NCI-H1092 (cell line): ENCODE measurements at places on chromosomes 2 and 18.

DNA sequence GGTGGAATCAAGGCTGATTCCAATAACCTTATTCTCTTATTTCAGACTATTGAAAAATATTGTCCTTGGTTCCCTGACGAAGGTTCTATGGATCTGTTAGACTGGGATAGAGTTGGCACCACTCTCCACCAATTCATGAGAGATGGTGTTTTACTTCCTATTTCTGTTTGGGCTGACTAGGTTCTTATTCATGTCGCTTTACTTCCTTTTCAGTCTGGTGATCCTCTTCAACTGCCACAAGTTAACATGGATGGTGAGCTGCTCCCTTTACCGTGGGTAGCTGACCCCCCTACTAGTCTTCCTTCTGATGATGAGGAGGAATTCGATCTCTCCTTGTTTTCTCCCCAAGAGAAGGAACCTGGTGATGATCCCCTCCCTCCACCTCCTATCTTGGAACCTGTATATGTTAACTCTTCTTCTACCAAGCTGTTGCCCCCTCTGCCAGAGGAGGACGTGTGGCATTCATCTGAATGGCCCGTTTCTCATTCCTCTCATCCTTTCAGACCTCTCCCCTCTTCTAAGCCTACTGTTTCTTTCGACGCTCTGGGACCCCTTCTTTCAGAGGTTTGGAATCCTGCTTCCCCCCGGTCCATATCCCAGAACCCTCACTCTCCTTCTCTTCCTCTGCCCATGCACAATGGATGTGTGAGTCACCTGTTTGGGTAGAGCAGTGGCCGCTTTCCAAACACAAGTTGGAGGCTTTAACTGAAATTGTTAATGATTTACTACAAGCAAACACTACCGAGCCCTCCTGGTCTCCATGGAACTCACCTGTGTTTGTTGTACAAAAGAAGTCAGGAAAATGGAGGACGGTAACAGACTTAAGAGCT, 13.5 kb upstream of the CNOT11 start:
- DNase-seq: no peak

DNA sequence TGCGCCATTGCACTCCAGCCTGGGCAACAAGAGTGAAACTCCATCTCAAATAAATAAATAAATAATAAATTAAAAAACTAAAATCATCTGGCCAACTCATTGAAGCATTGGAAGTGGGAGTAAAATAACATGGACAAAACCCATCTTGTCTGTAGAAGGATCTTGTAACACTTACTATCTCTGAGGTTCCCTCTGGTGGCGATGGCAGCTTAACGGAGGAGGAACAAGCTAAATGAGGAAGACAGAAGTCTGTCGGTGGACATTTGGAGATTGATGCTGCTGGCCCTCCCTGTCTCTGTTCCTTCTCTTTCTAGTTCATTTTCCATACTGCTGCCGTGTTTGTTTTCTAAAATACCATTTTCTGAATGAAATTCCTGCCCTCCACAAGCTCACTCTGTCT, 43.4 kb downstream of the ZCCHC2 start:
- DNase-seq: no peak

GRCh38 chr2:220478305-220479058, 851.1 kb downstream of the SLC4A3 start:
- no peak for DNase-seq

DNA sequence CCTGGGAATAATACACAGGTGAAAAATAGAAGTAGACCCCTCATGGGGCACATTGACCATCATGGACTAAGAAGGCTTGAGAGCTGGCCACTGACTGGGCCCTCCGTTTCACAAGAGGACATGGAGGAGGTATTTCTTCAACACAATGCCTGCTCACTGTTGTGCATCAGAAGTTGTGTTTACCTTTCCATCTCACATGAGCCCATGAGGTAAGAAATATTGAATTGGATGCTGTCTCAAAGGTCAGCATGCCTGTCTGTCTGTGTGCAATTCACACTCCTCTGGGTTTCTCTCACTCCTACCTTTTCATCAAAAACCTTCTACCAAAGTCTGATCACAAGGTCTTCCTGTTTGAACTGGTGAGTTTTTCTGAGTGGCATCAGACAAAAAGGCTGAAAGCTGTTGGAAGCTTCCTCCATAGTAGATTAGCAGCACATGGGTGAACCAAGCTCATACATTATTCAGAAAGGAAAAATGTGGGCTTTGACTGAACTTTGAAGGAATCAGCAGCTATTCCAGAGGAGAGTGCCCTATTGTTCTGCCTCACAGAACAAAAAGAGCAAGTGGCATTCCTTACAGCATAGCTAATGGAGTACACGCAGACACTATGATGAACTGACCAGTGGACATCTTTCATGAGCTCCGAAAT, 143.2 kb upstream of the RND3 start:
- no peak for DNase-seq

DNA sequence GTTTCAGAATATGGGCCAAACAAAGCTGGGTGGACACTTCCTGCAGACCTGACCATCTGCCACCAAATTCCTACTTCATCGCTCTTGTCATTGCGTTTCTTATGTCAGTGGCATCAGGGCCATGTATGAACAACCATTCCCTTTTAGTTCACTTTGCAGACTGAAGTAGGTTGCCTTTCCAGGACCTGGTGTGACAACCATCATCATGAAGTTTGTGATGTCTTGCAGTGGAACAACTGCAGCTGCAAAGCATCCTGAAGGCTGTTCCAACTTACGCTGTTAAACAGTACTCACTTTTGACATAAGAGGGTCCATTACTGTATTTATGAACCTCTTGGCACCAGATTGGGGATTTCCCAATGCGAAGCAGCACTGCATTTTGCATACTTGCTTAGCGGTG, 511.6 kb downstream of the ARHGAP15 start:
- no peak for DNase-seq

- DNase-seq: no peak
These were observed 5.6 kb downstream of the C2orf74 start for GRCh38 chr2:61167579-61167978.

DNA sequence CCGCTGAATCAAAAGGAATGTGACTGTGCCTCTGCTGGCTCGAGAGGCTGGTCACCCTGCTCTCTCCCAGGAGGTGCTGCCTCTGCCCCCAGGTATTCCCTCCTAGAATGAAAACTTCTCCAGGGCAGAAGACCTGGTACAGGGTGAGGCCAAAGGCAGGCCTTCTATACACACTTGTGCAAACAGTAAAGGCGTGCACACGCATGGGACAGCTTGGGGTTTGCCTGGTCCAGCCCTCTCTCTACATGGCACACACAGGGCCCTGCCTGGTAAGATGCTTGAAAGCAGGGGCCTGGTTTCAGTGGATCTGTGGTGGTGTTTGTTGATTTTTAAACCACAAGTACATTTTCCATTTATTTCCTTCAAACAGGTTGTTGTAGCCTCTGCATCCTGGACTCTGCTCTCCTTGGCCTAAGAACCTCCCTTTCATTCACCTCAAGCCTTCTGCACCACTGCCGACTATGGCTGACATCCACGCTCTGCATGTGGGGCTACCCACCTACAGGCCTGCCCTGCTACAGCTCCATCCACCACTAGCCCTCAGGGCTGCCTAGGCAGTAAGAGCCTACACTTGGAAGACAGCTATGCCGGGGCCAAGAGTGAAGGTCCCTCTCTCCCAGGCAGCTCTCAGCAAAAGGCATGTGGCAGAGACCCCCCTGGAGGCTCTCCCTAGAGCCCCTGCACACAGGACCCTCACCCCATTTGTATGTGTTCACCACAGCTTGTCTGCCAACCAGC, 190.7 kb downstream of the ZBTB7C start:
- no peak for DNase-seq

DNA sequence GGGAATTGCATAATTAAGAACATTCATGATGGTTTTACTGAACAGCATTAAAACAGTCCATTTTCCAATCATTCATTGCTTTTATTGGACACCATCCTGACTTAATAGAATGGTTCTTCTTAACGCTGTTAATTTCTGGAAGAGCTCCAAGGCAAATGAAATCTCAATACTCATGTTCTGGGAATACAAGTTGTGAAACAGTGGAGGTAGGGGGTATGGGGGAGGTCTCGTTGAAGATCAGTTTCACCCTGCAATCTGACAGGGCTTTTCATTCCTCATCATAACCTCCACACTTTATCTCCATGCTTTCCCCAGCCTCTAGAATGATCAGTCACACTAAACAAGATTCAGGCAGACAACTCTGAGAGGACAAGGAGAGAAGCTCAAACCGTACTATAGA, 113.6 kb downstream of the ETAA1 start:
- DNase-seq: no peak

- DNase-seq: no peak
These were observed 7.0 kb upstream of the REEP1 start for GRCh38 chr2:86344404-86344803.

GRCh38 chr18:76686737-76687231, 135.6 kb upstream of the ZNF236 start:
- peak; percentile 68 for DNase-seq

DNA sequence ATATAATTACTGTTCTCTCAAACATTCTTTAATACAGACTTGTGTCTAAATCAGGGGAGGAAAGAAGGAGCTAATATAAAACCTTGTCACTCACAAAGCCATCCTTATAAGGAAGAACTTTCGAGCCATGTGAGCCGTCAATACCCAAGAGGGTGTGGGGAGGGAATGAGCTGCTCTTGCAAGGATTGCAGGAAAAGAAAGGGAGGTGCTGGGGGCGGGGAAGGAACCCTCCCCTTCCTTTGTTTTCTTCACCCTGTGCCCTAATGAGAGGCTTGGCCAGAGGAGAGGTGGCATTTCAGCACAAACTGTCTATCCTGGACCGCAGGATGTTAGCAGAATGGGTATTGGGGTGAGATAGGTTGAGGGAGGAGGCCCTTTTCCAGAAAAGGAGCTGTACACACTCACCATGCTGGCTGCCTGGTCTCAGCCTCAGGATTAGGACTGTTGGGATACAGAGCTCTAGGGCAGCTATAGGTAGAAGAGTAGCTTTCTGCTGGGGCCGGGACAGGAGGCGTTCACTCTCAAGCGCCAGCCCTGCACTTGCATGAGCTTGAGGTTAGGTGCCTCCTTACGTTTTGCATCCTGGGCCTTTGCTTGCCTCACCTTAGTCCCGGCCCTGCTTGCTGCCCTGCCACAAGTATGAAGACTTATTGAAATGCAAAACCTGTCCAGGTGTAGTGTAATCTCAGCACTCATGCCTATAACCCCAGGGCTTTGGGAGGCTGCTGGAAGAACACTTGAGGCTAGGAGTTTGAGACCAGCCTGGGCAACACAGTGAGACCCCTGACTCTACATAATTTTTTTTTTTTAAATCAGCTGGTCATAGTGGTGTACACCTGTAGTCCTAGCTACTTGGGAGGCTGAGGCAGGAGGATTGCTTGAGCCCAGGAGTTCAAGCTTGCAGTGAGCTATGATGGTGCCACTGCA, 190.5 kb downstream of the LOXHD1 start:
- no peak for DNase-seq

- DNase-seq: no peak
These were observed 1186.8 kb upstream of the CELF4 start for GRCh38 chr18:38752430-38752829.

GRCh38 chr2:158677542-158677941, 117.6 kb upstream of the DAPL1 start:
- no peak for DNase-seq

GRCh38 chr2:202508686-202509085, 126.1 kb upstream of the FAM117B start:
- no peak for DNase-seq

GRCh38 chr2:99279969-99280695, 20.9 kb downstream of the LYG1 start:
- DNase-seq: no peak

DNA sequence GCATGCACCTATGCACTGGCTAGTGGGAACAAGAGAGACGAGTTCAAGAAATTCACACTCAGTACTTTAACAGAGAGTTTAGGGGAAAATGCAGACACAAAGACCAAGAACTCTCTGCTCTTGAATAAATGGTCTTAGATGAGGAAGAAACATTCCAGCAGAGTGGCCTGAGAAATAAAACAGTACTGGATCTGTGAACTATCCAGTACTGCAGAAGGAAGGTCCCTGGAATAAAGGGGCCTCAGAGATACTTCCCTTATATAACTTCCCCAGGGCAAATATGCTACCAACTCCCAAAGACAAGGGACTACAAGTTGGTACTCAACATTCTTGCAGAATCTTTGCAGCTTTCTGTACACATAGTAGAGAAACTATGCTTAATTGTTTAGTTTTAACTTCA, 70.9 kb upstream of the ARL5A start:
- DNase-seq: no peak

DNA sequence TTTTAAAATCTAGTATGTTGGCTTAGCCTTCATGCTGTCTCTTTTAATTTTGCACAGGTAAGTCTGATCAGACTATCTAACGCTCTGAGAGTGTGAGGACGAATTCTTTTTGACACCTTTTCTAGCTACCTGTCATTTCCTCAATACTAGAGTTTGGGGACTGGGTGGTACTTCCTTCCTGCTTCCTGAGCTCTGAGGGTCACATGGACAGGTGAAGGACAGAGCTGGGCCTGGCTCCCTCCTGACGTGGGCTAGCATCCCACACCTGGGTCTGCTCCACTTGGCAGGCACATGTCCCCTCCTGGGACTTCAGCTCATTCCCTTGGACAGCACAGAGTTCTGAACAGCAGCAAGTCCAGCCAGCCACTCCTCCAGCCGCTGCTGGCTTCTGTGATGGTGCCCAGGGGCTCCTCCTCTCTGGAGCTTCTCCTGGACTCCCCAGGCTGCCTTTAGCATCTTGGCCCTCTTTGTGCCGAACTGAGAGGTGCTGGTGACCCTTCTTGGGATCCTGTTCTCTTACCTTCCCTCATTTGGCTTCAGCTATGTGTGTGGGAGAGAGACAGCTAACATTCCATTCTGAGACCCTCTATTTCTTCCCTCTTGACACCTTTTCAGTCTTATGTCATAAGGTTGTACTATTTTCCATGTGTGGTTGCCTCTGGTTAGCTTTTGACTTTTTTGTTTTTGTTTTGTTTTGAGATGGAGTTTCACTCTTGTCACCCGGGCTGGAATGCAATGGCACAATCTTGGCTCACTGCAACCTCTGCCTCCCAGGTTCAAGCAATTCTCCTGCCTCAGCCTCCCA, 106.9 kb downstream of the B3GNT2 start:
- no peak for DNase-seq
